RKO (cell line): ENCODE measurements at places on chromosomes 7 and 10.

DNA sequence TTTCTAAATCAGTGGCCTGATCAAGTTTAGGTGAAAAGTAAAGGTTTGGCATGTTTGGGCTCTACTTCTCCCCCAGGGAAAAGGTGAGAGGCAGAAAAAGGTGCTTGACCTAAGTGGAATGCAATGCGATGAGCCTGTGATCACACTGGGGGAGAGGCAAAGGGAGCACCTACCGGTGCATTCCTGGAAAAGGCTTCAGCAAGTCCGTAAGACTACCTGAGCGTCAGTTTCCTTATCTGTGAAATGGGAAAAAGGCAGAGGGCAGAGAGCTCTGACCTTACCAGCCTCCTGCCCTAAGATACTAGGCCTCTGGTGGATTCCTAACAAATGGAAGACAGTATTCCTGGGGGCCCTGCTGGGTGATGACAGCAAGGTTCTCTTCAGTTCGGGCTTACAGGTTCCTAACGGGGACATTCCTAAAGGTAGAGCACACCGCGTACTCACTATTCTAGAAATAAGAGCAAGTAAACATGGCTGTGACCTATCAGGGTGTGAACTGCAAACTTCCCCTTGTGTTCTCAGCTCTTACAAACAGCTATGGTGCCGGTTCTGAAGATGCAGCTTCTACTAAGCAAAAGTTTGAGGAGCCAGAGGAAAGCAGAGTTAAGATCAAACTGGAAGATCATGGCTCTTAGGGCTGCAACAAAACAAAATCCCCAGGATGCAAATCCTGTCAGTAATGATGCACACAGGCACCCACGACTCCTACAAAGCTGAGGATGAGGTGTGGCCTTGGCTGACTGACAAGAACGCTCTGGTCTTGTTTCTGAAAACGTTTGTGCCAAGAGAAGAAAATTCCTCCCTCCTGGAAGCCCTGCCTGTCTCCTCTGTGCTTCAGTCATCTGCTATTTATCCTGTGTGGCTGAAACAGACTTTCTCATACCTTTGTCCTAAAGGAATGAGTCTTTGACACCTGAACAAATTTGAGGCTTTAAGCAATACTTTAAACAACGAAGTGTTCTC, 13.3 kb upstream of the ACSL5 start:
- no peak for DNase-seq

- DNase-seq, result no peak
These were observed 14.7 kb downstream of the AHR start for GRCh38 chr7:17313194-17313593.

- no peak for DNase-seq
These were observed 580.1 kb upstream of the AUTS2 start for GRCh38 chr7:69018200-69018599.

DNA sequence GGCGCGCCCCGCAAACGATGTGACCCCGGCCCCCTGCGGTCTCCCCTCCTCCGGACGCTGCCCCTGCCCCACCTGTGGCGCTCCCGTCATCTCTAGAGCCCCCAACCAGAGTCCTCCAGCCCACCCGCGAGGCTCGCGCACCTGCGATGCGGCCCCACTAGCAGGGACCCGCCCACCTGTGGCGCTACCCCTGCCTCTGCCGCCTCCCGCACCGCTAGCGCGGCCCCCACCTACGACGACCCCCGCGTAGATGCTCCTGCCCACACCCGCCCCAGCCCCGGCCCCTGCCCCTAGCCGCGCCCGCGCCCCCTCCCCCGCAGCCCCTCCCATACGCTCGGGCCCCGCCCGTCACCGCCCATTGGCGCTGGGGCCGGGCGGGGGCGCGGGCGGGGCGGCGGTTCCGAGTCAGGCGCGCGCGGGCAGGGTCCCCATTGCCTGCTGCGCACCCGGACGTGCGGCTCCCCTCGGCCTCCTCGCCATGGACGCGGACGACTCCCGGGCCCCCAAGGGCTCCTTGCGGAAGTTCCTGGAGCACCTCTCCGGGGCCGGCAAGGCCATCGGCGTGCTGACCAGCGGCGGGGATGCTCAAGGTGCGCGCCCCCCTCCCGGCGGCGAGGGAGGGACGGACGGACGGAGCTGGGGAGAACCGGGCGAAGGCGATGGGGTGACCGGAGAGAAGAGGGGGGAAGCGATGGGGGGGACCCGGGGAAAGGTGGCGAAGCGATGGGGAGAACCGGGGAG, at the start of gene PFKP:
Gene PFKP, plus strand, starts transcription at position 431 of the 741 bp plus-strand sequence. Its CDS starts 48 bp downstream, at position 479.
- DNase-seq, result peak; percentile 70

DNA sequence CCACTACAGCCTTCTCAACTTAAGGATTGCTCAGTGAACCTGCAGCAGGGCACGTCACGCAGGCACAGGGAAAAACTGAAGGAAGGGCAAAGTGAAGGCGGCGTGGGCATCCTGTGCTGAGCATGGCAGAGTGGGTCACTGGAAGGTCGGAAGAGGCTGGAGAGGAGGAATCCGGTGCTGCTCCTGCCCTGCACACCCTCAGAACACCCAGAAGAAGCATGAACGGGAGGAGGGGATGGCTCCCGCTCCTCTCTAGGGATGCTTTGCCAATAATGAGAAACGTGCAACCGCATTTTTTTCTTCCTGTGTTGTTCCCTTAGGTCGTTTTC, 175.1 kb downstream of the TNS3 start:
- no peak for DNase-seq
